Muscle of back (tissue), 13 donors: ENCODE measurements at places on chromosomes 6 and 20. TPM values are rescaled to one million over a fixed set of nuclear protein-coding genes. Genes with fewer than 3 reads are reported as not detected.

- no peak for DNase-seq
These were observed 12.7 kb downstream of the MANEA start for GRCh38 chr6:95589826-95590570.

GRCh38 chr6:138722425-138723371, 50.9 kb upstream of the CCDC28A start:
- DNase-seq = no peak

GRCh38 chr6:100504786-100505737, 40.3 kb upstream of the SIM1 start:
- peak; percentile 57 for DNase-seq

GRCh38 chr6:89503641-89504040, 70.7 kb downstream of the ANKRD6 start:
- DNase-seq = no peak

DNA sequence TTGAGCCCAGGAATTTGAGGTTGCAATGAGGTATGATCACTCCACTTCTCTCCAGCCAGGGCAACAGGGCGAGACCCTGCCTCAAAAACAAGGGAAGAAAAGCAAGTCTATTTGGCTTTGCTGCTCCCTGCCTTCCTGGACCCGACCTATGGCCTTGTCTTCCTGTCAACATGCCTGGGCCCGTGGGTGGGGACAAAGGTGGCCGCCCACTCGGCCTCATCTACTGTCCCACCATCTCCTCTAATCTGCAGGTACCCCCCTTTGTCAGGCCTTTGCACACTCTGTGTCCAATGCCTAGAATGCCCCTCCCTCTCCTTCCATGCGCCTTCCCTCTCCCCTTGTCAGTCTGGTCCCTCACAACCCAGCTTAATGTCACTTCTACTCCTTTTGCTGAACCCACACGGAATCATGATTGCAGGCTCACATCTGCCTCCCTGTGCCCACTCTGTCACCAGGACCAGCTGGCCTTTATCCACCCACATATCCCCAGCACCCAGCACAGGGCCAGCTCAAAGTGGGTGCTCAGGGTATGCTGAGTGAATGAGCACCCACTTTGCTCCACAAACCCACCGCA, 40.3 kb downstream of the MDFI start:
- DNase-seq = no peak

DNA sequence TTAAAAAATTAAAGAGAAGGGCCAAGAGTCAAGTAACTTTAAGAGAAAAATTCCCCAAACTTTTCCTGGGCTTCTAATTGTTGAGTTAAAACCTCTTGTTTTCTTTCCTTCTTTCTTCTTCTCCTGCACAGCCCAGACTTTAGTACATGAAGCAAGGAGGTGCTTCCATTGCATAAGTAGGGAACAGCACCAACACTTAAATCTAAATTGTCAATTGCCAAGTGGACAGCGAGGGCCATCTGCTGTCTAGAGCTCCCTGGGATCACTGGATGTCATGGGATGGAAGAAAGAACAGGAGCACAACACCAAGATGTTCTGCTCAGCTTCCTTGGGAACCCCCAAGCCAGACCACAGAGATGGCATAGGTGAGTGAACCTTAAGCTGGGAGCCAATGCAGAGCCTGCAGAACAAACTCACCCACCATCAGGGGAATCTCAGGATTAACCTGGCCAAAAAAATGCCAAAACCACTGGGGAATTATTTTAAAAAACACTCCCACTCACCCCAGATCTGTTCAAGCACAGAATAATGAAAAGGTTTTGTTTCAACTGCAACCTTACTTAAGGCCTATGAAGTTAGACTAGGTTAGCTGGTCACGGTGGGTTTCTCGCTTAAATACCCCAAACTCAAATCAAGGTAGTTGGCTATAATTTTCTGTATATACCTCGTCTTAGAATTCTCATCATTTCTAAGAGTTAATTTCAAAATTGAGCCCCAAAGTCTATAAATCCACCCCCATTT, 67.8 kb downstream of the TNFRSF21 start:
- DNase-seq = no peak

CALHM6 gene
- 4.7 TPM for polyA plus RNA-seq
